ENCODE measurements at places on chromosomes 1 and 21.

- no peak for DNase-seq
These were observed 20.1 kb downstream of the CASZ1 start for GRCh38 chr1:10776190-10776905.

GRCh38 chr1:212915245-212916091, 34.9 kb upstream of the VASH2 start:
- no peak for DNase-seq

DNA sequence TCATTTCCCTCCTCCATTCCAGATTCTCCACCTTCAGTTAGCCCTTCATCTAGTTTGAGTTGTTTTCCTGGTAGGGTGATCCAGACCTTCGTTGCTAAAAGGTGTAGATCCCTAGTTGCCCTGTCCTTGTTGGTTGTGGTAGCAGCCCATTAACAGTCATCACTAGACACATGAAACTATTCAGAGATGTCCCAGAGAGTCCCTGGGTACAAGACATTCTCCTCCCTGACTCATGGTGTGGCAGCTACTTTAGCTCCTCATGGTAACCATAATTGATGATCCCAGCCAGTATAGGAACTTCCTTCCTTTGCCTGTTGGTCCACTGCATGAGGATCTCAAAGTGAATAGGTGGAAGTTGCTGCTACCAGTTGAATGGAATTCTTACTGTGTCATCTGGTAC, 6.0 kb upstream of the SH2D2A start:
- no peak for DNase-seq

GRCh38 chr21:46161633-46162592, 6.5 kb upstream of the FTCD start:
- no peak for DNase-seq

GRCh38 chr1:4108331-4108730, 208.3 kb upstream of the C1orf174 start:
- no peak for DNase-seq

DNA sequence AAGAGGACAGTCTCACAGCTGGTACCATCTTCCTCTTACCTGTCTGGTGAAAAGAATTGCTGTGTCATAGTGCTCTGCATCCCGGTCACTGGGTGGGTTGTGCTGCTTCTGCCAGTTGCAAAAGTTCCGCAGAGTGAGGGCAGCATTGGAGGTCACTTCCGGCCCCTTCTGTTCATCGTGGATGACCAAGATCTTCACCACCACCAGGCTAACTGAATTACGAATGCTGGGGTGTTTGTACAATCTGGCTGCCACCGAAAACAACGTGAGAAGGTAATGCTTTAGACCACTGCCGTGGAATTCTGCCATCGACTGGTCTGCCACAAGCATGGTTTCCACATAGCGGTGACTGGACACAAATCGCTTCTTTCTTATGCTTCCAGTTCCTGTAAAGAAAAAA, 2.9 kb downstream of the ADAMTS1 start:
- DNase-seq, result no peak

DNA sequence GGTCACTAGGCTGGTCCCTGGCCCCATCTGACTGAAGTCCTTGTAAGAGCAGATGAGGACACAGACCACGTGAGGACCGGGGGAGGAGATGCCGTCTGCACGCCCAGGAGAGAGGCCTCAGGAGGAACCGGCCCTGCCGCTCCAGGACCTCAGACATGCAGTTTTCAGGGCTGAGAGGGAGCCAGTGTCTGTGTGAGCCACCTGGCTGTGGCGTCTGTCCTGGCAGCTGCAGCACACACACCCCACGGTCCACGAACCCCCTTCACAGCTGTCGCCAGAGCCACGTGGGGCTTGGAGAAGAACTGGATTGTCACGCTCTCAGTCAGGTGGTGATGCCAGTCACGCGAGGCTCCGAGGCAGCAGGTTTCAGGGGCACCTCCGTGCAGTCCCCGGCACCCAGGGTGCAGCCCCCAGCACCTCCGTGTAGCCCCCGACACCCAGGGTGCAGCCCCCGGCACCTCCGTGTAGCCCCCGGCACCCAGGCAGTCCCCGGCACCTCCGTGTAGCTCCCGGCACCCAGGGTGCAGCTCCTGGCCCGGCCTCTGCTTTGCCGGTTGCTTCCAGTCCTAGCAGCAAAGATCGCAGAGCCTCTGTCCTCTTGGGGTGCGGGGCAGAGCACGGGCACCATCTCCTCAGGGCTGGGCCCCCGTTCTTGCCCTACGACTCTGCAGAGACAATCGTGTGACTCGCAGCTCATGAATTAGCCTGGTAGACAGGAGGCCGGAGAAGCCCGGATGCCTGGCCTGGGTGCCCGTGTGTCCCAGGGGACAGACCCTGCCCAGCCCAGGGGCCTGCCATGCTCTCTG, 19.0 kb upstream of the SUMO3 start:
- no peak for DNase-seq

DNA sequence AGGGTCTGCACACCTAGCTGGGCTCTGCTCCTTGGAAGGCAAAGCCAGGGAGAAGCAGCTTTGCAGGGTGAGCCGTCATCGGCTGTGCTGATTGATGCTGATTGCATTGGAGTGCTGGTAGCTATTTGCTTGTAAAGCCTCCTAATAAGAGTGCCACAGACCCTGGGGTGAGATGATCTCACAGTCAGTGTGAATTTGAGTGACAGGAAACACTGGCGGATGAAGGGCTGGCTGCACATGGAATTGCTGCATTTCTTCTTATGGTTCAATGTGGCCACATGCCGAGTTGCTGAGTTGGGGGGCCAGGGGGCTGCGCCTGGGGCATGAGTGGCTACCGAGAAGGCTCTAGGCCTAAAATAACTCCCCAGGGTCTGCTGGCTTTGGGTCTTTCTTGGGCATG, 138.2 kb upstream of the CACNA1E start:
- no peak for DNase-seq

- DNase-seq, result no peak
These were observed 14.5 kb downstream of the VANGL2 start for GRCh38 chr1:160414881-160415280.

GRCh38 chr21:33249331-33250002, 16.7 kb upstream of the IL10RB start:
- no peak for DNase-seq

DNA sequence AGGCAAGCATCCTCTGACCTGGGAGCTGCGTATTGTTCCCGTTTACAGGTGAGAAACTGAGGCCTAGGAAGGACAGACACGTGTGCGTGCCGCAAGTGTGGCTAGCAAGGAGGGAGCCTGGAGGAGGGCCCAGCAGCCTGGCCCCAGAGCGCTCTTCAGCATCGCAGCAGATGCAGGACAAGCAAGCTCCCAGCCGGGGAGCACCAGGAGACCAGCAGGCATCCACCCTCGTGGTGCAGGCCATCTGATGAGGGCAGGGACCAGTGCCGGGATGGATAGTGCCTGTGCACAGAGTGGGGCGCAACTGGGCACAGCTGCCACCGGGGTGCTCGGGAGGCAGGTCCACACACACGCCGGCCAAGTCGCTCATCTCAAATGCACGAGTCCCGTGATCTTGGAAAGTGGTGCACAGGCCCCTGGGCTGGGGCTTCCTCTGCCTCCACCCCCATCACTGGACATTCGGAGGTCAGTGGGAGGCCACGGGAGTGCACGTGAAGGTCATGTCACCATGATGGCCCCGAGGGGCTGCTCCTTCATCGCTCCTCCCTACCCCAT, 55.1 kb downstream of the COL18A1 start:
- DNase-seq, result no peak

GRCh38 chr1:118395430-118395991, 210.5 kb upstream of the SPAG17 start:
- no peak for DNase-seq

GRCh38 chr1:212108981-212109380, 73.4 kb downstream of the DTL start:
- DNase-seq, result no peak

GRCh38 chr1:160086456-160086892, 5.1 kb downstream of the KCNJ9 start:
- DNase-seq, result no peak

- no peak for DNase-seq
These were observed 70.1 kb downstream of the PCBP3 start for GRCh38 chr21:45713613-45714012.

- DNase-seq, result no peak
These were observed 25.1 kb downstream of the C1orf116 start for GRCh38 chr1:207007352-207008033.

- no peak for DNase-seq
These were observed 22.1 kb upstream of the ATF3 start for GRCh38 chr1:212586206-212587015.

DNA sequence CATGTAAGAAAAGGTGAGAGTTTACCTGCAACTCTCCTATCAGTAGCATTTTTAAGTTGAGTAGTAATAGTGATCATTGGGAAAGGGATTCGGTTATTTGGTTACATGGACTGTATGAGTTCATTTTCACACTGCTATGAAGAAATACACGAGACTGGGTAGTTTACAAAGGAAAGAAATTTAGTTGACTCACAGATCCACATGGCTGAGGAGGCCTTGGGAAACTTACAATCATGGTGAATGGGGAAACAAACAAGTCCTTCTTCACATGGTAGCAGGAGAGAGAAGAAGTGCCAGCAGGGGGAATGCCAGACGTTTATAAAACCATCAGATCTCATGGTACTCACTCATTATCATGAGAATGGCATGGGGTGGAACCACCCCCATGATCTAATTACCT, 59.3 kb upstream of the FBXO28 start:
- no peak for DNase-seq

GRCh38 chr1:162562470-162562828, 927 bp downstream of the UAP1 start:
- DNase-seq, result no peak

DNA sequence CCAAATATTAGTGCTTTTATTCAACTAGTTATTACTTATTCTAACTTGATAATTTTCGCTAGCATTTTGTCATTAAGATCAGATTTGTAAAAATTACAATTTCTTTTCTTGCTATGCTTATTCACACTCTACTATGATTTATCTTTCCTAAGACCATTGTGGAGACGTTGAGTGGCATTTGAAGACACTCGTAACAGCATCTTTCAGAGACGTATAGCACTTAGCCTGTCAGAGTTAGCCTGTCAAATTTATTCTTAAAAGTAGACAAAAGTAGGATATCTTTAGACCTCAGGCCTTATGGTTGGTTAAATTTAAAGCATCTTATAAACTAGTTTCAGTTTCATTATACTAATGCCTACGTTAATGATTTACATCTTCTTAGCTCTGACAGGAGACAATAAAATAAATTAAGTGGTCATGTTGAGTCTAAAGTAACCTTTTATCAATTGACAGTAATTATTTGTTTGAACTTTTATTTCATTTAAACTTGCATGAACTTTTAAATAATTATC, 1410.1 kb downstream of the MRPL39 start:
- DNase-seq, result no peak

GRCh38 chr1:155529929-155530328, 32.7 kb downstream of the ASH1L start:
- no peak for DNase-seq

DNA sequence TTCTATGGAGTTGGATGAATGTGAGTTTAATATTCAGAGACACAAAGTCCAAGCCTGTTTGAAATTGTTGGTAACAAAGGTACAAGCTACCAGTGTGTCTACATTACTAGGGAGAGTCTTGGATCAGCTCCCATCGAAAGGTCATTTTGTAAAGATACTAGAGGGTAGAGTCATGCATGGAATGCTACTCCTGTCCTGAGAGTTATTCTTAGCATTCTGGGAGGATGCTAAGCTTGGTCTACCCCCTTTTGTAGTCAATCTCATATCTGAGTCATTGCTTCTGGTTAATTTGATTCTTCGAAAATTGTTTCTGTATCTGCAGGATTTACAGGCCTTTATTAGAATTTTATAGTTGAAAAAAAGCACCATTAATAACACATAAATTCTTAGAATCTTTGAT, 240.2 kb downstream of the ST6GALNAC3 start:
- DNase-seq, result no peak
